Fibroblast of the conjunctiva (primary cell): ENCODE measurements at places on chromosomes 2 and 18.

- DNase-seq, result peak; percentile 12
These were observed 12.7 kb downstream of the DGUOK start for GRCh38 chr2:73939419-73939818.

DNA sequence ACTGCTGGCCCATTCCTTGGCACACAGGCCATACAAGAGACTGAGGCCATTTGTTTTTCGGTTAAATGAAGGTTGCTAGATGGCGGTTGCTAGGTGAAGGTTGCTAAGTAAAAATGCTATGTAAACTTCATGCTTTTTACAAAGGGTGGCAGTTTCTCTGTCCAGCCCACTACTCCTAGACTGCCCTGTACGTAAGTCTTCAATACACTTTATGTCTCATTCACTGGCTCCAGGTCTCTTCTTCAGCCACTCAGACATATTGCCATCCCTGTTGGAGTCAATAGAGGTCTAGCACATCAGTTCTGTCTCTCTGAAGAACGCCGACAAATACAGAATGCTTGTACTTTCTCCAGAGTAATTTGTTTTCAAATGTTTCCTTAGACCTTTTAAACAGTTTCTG lies 370.9 kb upstream of the RND3 start:
- no peak for DNase-seq

GRCh38 chr2:3287896-3288295 lies 89.7 kb downstream of the EIPR1 start:
- no peak for DNase-seq

DNA sequence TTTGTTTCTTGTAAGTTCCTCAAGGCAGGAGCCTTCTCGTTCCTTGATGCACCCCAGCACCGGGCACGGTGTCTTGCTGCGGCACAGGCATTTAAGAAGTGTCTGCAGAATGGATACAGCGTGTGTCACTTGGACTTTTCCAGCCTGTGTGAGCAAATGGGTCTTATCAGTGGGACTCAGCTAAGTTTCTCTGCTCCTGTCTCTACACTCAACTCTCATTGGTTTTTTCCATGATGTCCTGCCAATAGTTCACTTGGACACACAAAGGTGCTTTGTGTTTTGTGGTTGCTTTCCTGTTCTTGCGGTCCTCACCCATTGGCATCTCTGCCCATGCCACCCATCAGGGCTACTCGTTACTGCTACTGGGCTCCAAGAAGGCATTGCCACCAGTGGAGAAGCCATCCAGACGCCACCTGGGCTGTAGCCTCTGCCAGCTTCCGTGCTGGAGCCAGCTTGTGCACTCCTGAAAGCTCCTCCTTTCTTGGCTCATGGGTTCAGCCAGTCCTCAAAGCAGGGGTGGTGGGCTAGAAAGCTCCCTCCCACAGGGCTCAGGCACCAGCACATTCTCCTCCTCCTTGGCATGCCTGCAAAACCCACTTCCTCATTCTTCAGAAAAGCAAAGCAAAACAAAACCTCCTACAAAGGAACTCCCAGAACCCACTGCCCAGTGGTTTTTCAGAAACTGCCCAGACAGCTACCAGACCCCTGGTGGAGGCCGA lies 41.4 kb downstream of the IL1R2 start:
- peak; percentile 82 for DNase-seq

GRCh38 chr2:205058409-205058808 lies 513.1 kb downstream of the PARD3B start:
- no peak for DNase-seq

- DNase-seq, result no peak
These were observed 29.2 kb downstream of the UNC50 start for GRCh38 chr2:98637401-98638147.
